ENCODE measurements at places on chromosomes 5 and 9. TPM values are rescaled to one million over a fixed set of nuclear protein-coding genes. Genes with fewer than 3 reads are reported as not detected.

Gene FOXD1
- not detected for total RNA-seq

Gene DBH
- 0.09 TPM for total RNA-seq

Gene C9
- total RNA-seq = not detected

Gene ABLIM3
- total RNA-seq = not detected

Gene PPP2R2B
- total RNA-seq = 3.1 TPM

Gene LCN10
- 0.90 TPM for total RNA-seq

All from CD4-positive, alpha-beta memory T cell (primary cell).